ENCODE measurements at places on chromosomes 5 and 9.
A peak's percentile ranks its signal among the peaks of the same experiment; 100 is the strongest.

GRCh38 chr5:91703128-91703527 lies 320.0 kb upstream of the ARRDC3 start:
- DNase-seq: no peak

DNA sequence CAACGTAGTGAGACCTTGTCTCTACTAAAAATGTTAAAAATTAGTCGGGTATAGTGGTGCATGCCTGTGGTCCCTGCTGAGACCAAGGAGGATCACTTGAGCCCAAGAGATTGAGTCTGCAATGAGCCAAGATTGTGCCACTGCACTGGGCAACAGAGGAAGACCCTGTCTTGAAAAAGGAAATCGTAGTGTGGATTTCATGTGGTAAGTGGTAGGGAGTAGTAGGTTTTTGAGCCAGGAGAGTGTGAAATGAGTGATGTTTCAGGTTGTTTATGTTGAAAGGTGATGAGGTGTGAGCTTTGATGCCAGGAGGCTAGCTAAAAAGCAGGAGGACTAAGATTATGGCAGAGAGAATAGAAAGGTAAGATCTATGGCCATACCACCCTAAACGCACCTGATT lies 5.9 kb downstream of the MATR3 start:
- DNase-seq: no peak

GRCh38 chr5:125011947-125012346 lies 265.5 kb upstream of the ZNF608 start:
- no peak for DNase-seq

- DNase-seq: no peak
Measured at GRCh38 chr9:136247947-136248637, 2.5 kb upstream of the QSOX2 start.

DNA sequence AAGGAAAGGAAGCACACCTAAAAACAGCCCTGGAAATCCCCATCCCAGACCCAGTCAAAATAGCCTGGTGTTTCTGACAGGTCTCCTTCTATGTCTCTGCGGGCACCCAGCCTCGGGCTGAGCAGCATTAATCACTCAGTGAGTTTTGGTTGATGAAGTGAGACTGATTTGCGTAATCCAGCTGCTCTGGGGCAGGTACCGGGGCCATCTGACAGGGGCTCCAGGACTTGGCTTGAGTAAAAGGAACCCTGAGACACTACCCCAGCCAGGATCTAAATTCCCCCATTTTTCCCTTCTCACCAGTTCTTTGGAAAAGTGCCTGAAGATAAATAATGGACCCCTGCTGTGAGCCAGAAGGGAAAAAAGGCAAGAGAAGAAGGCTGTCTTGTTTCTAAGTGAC lies 596 bp downstream of the SLC28A3 start:
- DNase-seq: no peak

DNA sequence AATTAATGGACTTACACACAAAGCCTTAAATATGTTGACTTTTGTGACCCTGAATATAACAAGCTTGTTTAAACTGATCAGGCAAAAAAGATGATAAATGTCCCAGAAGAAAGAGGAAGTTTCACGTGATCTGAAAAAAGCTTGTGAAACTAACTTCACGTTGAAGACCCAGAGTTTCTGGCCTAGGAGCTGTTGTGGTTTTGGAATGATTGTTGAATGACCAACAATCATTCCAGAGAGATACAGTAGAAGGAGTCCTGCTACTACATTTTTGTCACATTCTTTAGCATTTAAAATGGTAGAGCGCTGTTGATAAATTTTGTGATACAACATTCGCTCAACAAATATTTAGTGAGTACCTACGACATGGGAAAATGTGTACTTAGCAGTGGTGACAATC lies 143.1 kb upstream of the FBN2 start:
- no peak for DNase-seq

- no peak for DNase-seq
Measured at GRCh38 chr9:18371141-18371540, 102.8 kb upstream of the ADAMTSL1 start.

- DNase-seq: no peak
Measured at GRCh38 chr5:4531756-4532704, 608.1 kb upstream of the ADAMTS16 start.

GRCh38 chr9:69943148-69943806 lies 100.4 kb upstream of the MAMDC2 start:
- peak; percentile 45 for DNase-seq

- DNase-seq: peak; percentile 58
Measured at GRCh38 chr5:38426490-38426889, 130.0 kb downstream of the LIFR start.

- DNase-seq: no peak
Measured at GRCh38 chr5:39486361-39486760, 61.6 kb upstream of the DAB2 start.

DNA sequence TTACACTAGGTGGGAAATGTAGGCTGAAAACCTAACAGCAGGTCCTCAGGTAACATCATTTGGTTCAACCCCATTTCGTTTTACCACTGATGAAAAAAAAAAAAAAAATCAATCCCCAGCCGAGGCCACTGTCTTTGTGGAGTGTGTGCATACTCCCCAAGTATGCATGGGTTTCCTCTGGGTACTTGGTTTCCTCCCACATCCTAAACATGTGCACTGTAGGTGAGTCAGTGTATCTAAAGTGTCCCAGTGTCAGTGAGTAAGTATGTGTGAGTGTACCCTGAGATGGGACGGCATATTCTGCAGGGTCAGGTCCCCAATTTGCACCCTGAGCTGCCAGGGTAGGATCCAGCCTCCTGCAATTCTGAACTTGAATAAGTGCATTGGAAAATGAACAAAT lies 966.5 kb upstream of the DMAC1 start:
- DNase-seq: no peak

DNA sequence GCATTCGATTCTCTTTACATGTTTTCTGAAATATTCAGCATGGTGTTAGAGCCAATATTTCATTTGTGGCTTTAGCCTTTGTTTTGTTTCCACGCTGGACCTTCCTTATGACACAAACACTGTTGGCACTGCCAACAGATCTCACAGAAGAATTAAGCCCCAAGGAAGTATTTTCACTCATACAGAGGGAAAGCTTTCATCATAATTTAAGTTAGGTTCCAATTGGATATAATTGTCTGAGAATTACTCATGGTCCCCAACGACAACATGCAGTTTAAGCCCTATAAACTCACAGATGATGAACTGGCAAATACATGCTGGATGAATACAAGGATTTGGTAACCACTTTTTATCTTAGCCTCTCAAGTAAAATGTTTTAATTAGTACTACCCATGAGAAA lies 259.5 kb downstream of the EBF1 start:
- peak; percentile 71 for DNase-seq

DNA sequence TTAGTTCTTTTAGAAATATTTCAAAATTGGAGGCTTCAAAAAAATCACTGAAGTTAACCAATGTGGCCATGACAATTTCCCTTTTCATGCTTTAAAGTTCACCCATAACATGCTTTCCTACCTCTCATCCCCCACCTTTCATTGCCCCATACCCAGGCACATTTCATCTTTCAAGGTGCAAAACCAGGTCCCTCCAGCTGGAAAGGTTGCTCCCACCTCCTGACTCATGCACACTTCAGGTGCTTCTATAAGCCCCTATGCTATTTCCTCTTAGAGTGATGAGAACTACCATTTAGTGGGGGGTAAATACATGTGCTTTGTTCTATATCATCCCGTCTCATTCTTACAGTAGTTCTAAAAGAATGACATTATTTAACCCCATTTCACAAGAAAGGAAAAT lies 15.4 kb downstream of the FYB1 start:
- DNase-seq: no peak

- DNase-seq: no peak
Measured at GRCh38 chr5:72522607-72523006, 15.4 kb upstream of the ZNF366 start.

- peak; percentile 96 for DNase-seq
Measured at GRCh38 chr9:38339496-38339895, 53.0 kb upstream of the ALDH1B1 start.

DNA sequence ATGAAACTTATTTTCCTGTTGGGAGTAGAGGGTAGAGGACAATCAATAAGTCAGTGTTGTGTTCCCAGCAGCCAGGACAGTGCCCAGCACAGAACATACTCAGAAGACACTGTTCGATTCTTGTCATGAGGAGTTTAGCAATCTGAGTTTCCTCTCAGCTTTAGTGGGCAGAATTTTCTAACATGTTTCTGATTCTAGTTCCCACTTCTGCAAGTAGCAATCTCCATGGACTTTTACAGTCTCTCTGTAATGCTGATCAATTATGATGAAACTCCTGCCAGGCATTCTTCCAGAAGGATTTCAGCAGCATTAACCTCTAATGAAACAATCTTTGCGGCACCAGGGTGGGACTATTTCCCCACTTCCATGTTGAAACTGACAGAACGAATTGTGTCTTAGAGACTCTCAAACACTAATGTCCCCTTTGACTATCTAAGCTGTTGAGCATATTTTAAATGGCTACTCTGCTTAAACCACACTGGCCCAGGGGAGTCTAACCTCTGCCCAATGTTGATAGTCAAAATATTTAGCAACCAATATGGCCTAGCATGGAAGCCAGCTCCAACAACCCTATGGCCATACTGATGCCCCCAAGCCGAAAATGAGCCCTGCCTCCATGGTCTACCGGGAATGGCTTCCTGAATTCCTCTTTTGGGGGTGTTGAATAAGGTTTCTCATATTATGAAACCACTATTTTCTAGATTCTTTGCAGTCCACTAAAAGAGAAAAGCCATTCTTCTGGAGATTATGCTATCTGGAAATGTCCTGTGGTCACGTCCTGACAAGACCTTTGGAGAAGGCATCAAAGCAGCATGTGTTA lies 484.3 kb downstream of the BNC2 start:
- peak; percentile 85 for DNase-seq

DNA sequence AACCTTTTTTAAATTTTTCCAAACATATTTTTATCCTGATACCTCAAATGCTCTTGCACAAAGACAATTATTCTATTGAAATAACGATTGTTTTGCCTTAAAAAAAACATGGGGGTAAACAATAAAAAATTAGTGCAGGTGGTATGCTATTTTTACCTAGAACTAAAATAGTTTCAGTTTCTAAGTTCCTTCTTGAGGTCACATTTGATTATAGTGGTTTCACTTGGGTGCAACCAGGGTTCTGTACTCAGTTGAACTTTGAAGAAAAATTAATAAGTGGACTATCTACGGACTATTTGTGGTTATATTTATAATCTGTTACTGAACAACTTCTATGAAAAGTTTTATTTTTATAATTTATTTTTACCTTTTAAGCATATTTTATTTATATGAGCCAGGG lies 387.1 kb upstream of the IZUMO3 start:
- no peak for DNase-seq

- peak; percentile 11 for DNase-seq
Measured at GRCh38 chr5:157865781-157866180, 6.8 kb upstream of the CLINT1 start.

- DNase-seq: peak; percentile 96
Measured at GRCh38 chr5:172429201-172429940, 25.0 kb downstream of the SH3PXD2B start.

- peak; percentile 58 for DNase-seq
Measured at GRCh38 chr5:115686738-115687074, 60.9 kb upstream of the TMED7 start.

- no peak for DNase-seq
Measured at GRCh38 chr9:4892501-4893194, 92.4 kb upstream of the JAK2 start.

- peak; percentile 20 for DNase-seq
Measured at GRCh38 chr5:160496784-160497183, 75.1 kb downstream of the PTTG1 start.

DNA sequence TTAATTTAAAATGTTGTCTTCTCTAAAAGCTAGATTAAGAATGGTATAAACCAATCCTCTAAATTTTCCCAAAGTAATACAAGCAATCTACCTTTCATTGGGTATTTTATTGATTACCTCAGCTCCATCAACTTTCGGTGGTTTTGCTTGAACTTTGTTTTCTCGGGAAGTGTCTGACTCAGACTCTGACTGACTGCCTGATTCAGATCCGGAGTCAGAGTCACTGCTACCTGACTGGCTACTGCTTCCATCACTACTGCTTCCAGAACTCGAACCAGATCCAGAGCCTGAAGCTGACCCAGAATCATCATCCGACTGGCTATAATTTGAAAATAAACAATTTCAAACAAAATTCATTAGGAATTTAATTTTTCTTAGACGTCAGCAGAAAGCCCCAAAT lies 24.0 kb downstream of the CHD1 start:
- no peak for DNase-seq

GRCh38 chr9:121780177-121781040 lies 129.0 kb downstream of the DAB2IP start:
- no peak for DNase-seq

DNA sequence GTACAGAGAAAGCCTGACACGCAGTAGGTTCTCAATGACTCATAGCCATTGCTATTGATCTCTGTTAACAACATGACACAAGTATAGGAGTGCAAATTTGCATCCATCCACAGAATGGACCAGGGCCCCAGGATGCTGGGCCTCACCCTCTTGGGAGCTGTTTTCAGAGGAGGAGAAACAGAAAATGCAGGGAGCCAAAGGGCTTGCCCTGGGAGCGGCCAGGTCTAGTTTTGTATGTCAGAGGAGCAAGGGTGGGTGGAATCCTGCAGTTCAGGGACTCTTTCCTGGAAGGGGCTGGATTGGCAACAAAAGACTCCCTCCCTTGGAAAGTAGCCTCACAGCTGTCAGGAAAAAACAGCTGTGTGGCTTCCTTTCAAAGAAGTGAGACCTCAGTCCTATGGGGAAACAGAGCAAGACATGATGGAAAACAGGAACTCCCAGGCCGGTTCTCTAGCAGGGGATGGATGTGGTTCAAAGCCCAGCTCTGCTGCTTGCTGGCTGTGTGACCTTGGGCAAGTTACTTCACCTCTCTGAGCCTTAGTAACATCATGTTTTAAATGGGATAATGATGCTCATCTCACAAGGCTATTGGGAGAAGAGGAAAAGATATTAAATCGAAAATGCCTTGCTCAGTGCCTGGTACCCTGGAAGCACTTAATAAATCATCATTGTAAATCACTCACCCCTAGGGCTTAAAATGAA lies 50.5 kb upstream of the SH3PXD2B start:
- no peak for DNase-seq

- DNase-seq: no peak
Measured at GRCh38 chr9:70630971-70631370, 216.5 kb upstream of the KLF9 start.

DNA sequence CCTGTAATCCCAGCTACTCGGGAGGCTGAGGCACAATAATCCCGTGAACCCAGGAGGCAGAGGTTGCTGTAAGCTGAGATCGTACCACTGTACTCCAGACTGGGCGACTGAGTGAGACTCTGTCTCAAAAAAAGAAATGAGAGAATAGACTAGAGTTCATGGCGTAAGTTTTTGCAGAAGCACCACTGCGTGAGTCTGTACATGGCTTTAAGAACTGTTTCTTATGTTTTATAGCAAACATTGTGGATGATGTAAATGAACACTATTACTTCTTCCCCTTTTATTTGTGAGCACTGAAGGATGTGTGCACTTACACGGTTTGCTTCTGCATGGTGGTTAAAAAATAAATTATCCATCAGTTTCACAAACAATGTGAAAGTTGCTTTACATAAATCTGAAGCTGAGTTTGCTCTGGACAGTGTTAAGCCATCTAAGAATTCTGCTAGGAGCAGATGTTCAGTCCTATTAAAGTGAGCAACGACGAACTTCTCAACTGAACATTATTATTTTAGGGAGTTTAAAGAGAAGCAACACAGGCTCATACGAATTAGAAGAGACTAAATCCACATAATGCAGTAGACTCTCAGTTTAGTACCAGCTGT lies 52.5 kb downstream of the ZFAND5 start:
- DNase-seq: no peak
